Thymus (tissue), 14 donors: ENCODE measurements at places on chromosomes 5 and 9. TPM values are rescaled to one million over a fixed set of nuclear protein-coding genes. Genes with fewer than 3 reads are reported as not detected.

Gene DBN1
- 34.3 TPM for polyA plus RNA-seq

Gene ITGA2
- 3.5 TPM for polyA plus RNA-seq

Gene FOXD4L3
- 0.50 TPM for polyA plus RNA-seq

Gene TAF11L5
- not detected for polyA plus RNA-seq

Gene CCDC69
- 30.9 TPM for polyA plus RNA-seq

Gene CA9
- polyA plus RNA-seq: 0.50 TPM

Gene OXCT1
- 44.1 TPM for polyA plus RNA-seq

Gene TMEM215
- 0.02 TPM for polyA plus RNA-seq

Gene CBY3
- 0.07 TPM for polyA plus RNA-seq

Gene CD74
- 2,730 TPM for polyA plus RNA-seq

Gene SPAG8
- 3.4 TPM for polyA plus RNA-seq

Gene FOXD4L6
- 0.16 TPM for polyA plus RNA-seq

Gene CCDC180
- polyA plus RNA-seq: 9.6 TPM

Gene DEPDC1B
- 4.9 TPM for polyA plus RNA-seq

Gene CLIC3
- polyA plus RNA-seq: 44.6 TPM

Gene TSPAN17
- polyA plus RNA-seq: 26.5 TPM

Gene PDLIM4
- 38.4 TPM for polyA plus RNA-seq

Gene TLE1
- 24.1 TPM for polyA plus RNA-seq

Gene OTP
- 0.18 TPM for polyA plus RNA-seq
